ENCODE measurements at places on chromosomes 2 and 18.

DNA sequence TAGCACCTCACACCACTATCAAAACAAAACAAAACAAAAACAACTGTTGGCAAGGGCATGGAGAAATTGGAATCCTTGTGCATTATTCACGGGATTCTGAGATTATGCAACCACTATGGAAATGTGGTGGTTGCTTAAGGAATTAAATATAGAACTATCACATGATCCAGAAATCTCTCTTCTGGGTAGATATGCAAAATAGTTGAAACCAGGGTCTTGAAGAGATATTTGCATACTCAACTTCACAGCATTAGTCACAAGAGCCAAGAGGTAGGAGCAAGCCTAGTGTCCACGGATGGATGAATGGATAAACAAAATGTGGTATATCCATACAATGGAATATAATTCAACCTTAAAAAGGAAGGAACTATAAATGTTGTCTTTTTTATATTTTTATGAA lies 7.0 kb downstream of the TMEM131 start:
- DNase-seq = no peak

GRCh38 chr2:66874411-66874810 lies 439.5 kb downstream of the MEIS1 start:
- no peak for DNase-seq

- DNase-seq = no peak
Observed at GRCh38 chr2:150387586-150388288, 99.7 kb downstream of the RND3 start.

DNA sequence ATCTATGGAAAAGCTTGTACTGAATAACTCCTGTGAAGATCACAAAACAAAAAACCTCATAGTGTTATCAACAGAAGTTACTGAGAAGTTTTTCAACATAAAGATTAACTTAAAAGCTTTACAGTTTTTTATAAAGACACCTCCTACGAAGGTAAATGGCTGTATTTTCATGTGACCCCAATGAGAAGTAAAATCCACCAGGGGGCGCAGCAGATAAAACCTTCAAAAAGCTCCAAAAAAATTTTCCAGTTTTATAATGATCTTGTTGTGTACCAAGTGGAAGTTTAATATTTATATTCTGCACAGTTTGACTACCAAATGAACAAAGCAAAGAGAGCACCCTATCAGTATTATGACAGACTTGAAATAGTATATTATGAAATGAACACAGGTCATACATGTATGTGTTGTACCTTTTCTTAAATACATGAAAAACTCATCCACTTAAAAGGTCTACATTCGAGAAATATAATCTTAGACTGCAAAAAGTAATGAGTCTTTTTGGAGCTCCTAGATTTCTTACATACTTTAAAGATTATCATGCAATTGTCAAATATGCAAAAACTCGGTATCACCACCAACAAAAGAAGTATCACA lies 38.5 kb downstream of the PNO1 start:
- DNase-seq = no peak

GRCh38 chr18:3424280-3424890 lies 25.6 kb upstream of the TGIF1 start:
- DNase-seq = no peak

- no peak for DNase-seq
Observed at GRCh38 chr2:25851740-25852503, 26.4 kb downstream of the ASXL2 start.

GRCh38 chr2:205745661-205746419 lies 63.5 kb downstream of the NRP2 start:
- no peak for DNase-seq

DNA sequence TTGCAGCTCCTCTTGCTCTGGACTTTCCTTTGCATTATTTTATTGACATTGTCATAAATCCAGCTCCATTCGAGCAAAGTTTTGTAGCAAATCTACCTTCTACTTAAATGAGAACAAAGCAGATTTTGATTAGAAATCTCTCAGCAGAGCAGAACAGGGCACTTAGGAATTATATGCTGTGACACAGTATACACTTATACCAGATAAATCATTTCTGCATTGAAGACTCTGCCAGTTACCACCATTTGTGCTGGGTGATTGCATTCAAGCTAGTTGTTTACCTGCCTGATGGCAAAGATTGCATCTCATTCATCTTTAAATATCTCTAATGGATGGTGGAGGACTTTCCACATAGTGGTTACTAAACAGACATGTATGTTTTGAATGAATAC lies 441.7 kb upstream of the HNMT start:
- no peak for DNase-seq

- DNase-seq = no peak
Observed at GRCh38 chr18:8662560-8663255, 42.6 kb upstream of the MTCL1 start.

DNA sequence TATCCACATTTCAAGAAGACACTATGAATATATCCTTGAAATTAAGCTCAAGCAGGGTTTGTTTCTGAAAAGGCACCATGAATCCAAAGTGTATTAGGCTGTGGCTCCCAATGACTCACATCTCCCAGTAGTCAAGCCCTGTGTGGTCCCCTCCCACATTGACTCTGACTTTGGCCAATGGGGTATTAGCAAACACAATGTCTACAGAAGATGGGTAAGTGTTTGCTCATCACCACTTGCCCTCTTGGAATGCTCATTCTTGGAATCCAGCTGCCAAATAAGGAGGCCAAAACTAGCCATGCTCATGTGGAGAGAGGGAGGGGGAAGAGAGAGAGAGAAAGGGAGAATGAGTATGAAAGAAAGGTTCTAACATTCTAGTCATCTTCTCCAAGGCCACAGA lies 490.0 kb downstream of the TXNL1 start:
- no peak for DNase-seq

DNA sequence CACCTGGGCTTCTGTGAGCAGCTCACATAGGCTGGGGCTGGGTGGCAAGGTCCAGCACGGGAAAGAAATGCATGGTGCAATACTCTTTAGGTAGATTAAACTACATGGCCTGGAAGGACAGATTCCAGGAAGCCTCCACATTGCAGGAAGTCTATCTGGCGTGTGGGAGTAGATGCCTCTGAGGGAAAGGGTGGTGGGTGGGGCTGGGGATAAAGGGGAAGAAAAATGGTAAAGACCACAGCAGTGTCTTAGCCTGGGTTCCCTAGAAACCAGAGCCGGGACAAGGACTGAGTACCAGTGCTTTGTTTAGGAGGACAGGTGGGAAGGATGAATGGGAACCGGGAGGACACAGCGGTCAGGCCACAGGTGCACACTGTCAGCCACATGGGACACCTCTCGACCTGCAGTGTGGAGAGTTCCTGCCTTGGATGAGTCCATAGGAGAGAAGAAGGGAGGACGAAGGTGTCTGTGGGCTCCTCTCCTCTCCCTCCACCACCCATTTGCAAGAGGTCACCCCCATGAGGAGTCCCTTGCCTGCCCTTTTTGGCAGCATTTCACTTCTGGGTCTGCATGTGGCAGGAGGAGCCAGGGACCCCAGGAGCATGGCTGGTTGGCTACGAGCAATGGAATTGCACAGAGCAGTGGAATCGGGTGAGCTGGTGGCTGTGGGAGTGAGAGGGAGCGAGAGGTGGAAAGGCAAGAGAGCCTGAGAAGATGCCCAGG lies 91.5 kb upstream of the HS6ST1 start:
- no peak for DNase-seq

DNA sequence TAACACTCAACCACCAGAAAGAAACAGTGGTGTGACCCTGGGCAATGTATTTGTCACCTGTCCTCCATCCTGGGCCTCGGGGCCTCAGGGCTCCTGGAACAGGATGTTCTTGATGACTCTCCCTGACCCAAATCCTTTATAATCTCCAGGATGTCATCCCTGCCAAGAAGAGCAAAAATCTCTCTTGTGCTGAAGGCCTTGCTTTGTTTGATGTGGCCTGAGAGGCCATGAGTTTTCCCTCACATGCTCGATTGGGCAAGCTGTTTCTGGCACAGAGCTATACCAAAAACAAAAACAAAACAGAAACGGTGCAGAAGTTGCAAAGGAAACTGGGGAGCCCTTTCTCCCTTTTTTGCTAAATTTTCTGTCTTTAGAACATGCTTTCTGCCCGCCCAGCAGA lies 35.7 kb upstream of the ST3GAL5 start:
- DNase-seq = no peak

DNA sequence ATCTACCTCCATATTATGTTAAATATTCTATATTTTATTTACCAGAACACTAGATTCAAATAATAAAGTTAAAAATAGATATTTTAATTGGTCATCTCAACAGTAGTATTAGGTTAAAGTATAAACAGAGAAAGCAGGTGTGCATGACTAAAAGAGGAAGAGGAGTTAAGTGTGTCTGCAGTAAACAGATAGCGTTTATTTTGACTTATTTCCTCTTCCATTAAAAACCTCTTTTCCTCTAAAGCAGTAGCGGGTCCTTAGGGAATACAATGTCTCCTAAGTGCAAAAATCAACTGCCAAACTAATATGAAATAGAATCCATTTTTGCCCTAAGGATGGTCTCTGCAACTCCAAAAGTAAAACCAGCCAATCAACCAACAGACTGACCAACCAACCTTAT lies 27.7 kb downstream of the EIF2AK3 start:
- DNase-seq = no peak

- DNase-seq = no peak
Observed at GRCh38 chr2:36140391-36140790, 215.2 kb upstream of the CRIM1 start.

- DNase-seq = no peak
Observed at GRCh38 chr18:67145586-67146292, 370.8 kb downstream of the DSEL start.

- no peak for DNase-seq
Observed at GRCh38 chr2:8980096-8980495, 23.4 kb downstream of the MBOAT2 start.

DNA sequence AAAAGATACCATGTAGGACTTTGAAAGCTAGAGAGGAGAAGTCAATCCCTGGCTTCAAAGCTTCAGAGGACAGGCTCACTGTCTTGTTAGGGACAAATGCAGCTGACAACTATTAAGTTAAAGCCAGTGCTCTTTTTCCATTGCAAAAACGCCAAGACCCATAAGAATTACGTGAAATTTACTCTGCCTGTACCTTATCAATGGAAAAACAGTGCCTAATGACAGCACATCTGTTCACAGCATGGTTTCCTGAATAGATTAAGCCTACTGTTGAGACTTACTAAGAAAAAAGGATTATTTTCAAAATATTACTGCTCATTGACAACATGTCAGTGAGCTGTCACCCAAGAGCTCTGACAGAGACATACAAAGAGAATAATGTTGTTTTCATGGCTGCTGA lies 52.9 kb downstream of the ANKRD12 start:
- DNase-seq = no peak

DNA sequence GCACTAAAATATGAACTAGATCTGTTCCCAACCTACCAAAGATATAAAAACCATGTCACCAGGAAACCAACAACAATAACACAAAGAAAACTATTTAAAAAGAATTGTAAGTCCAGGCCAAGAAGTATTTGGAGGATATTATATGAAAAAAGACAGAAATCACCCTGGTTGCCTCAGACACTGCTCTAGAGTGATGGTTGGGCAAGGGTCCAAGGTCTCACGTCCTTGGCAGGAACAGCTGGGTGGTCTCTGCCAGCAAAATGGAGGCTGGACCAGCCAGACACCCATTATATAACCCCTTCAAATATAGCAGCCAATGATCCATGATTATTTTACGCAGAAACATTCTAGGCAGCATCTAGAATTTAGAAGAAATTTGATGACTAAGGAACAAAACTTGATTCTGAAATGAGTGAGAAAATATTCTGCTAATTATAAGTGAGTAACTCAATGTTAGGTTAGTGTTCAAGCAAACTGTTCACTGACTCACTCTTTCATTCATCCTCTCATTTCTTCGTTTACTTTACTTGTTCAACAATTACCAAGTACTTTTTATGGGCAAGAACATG lies 35.4 kb downstream of the MRPL35 start:
- no peak for DNase-seq

- no peak for DNase-seq
Observed at GRCh38 chr18:45658756-45659155, 43.5 kb downstream of the SLC14A2 start.

DNA sequence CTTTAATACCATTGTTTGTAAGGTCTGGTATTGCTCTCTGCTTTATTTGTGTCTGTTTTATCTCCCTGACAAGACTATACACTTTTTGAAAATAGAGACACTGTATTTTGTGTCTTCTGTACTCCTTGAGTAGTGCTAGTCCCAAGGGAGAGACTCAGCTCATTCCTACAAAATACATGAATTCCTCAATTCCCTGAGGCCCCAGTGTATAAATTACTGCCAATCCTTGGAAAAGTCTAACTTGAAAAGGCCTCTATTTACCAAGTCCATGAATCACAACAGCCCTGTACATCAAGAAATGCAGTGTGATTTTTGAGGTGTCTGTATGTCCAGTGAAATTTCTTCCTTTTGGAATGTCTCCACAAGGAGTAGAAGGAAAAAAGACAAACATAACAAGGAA lies 34.9 kb upstream of the NEDD4L start:
- DNase-seq = no peak

GRCh38 chr18:62200121-62200914 lies 13.3 kb downstream of the RELCH start:
- DNase-seq = no peak

- DNase-seq = no peak
Observed at GRCh38 chr2:23238011-23238657, 146.8 kb upstream of the KLHL29 start.

GRCh38 chr18:46073474-46074331 lies 1.6 kb upstream of the PSTPIP2 start:
- DNase-seq = no peak

DNA sequence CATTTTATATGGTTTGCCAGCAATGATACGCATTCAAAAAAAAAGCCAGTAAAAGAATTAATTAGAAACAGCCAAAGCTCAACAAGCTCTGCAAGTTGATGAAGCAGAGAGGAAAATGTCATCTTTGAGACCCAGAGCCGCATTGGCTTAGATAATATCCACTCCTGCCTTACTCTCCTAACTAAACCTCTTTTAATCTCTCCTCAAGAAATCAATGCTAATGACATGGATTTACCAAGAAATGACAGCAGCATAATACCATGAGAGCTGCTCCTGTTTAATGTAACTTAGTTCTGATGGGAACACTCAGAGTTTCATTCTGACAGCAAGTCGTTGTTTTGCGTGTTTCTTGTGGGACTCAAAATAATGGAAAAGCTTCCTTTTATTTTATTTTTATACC lies 1099.4 kb upstream of the PIK3C3 start:
- no peak for DNase-seq

- DNase-seq = no peak
Observed at GRCh38 chr2:99821984-99822383, 320.4 kb downstream of the AFF3 start.

GRCh38 chr2:31381601-31382000 lies 32.9 kb downstream of the XDH start:
- DNase-seq = no peak

DNA sequence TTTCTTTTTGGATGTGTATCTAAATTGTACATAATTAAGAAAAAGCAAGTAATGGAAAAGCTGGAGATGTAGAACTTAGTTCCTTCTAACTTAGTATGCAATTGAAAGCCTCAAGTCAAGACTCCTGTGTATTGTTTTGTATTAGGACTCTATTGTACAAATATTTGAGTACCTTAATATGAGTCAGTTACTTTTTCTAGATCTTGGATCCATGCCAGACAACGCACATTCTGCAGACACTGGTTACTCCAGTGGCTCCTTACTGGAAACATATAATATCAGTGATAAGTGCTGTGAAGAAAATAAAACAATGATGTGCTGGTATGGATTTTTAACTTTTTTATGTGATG lies 1.5 kb downstream of the SLC39A10 start:
- no peak for DNase-seq

GRCh38 chr2:202079310-202079709 lies 6.3 kb downstream of the KIAA2012 start:
- no peak for DNase-seq

Measured in iPS DF 19.7 (cell line).